ENCODE measurements at places on chromosomes 13 and 19. TPM values are rescaled to one million over a fixed set of nuclear protein-coding genes. Genes with fewer than 3 reads are reported as not detected.

COLGALT1 gene
- polyA plus RNA-seq, result 63.0 TPM

HPN gene
- polyA plus RNA-seq, result 32.1 TPM

ZNF132 gene
- polyA plus RNA-seq, result 11.3 TPM

RTBDN gene
- polyA plus RNA-seq, result 0.19 TPM

KCNN1 gene
- 2.2 TPM for polyA plus RNA-seq

Measured in right lung (tissue), 10 donors.